ENCODE measurements at places on chromosomes 7 and 10. TPM values are rescaled to one million over a fixed set of nuclear protein-coding genes. Genes with fewer than 3 reads are reported as not detected.

H2BK1 gene
- total RNA-seq = not detected

LFNG gene
- 22.7 TPM for total RNA-seq

RBP4 gene
- total RNA-seq = not detected

HKDC1 gene
- 1.6 TPM for total RNA-seq

PPP1R9A gene
- total RNA-seq = not detected

SPDYE2 gene
- total RNA-seq = not detected

GRK5 gene
- total RNA-seq = 27.1 TPM

HMX2 gene
- total RNA-seq = 0.62 TPM

CD36 gene
- not detected for total RNA-seq

NKX1-2 gene
- not detected for total RNA-seq

TOMM7 gene
- 297 TPM for total RNA-seq

GATAD1 gene
- 29.6 TPM for total RNA-seq

NCF1 gene
- total RNA-seq = 0.50 TPM

NEBL gene
- 0.10 TPM for total RNA-seq
